Activated T-cell treated with anti-CD3 and anti-CD28 coated beads, Interleukin-2, amount 50 U/mL, for 48 hours (primary cell): ENCODE measurements at places on chromosomes 6 and 20.
A peak's percentile ranks its signal among the peaks of the same experiment; 100 is the strongest.

DNA sequence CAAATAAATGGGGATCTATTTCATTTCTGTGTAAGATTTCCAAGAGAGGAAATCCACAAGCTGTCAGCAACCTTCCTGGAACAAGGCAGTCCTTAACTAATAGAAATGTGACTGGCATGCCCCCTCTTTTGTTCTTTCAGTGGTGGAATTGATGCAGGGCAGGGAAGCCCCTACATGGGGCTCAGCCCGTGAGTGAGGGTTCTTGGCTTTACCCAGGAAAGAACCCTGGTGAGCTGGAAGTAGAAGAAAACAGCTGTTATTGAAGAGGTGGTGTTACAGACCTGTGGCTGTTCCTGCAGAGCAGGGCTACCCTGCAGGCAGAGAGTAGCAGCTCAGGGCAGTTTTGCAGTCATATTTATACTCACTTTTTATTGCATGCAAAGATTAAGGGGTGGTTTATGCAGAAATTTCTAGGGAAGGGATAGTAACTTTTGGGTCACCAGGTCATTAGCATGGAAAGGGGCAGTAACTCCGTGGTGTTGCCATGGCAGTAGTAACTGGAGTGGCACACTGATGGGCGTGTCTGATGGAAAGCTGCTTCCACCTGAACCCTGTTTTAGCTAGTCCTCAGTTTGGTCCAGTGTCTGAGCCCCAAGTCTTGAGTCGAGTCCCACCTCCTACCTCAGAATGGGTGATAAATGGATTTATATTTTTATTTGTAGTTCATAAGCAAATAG lies 88.7 kb upstream of the SCP2D1 start:
- no peak for DNase-seq

GRCh38 chr6:80250391-80250997 lies 144.0 kb downstream of the BCKDHB start:
- DNase-seq, result no peak

DNA sequence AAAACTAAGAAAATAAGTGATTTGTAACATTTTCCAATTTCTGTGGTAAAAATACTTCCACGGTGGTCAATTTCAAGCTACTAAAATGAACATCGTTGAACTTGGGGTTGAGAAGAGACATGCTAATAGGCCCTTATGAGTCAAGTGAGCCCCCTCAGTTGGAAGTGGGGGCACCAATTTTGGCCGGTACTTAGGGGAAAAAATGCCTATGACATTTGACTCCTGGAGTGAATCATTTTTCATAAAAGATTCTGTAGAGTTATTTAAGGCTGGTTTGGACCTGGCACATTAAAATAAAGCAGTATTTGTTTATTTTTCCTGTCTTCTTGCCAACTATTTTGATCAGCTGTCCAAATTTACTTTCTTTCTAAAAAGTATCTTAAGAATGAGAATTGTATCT lies 32.4 kb upstream of the CAP2 start:
- no peak for DNase-seq

DNA sequence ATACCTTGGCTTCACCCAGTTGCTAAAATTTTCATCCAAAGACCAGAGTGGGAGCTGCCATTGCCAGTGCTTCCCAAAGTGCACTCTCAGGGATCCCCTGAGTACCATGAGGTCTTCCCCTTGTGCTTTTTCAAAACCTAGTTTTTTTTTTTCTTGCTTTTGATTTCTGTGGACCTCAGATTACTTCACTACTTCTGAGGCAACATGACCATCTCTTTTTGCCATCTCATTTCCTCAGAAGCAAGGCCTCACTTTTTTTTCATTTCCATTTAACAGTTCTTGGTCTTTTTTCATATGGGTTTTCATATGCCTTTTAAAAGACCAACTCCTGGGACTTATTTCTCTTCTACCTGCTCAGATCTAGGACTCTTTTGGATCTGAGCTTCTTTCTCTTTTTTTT lies 64.1 kb upstream of the MMS22L start:
- DNase-seq, result no peak

GRCh38 chr6:63690221-63690620 lies 54.6 kb downstream of the PHF3 start:
- DNase-seq, result no peak

DNA sequence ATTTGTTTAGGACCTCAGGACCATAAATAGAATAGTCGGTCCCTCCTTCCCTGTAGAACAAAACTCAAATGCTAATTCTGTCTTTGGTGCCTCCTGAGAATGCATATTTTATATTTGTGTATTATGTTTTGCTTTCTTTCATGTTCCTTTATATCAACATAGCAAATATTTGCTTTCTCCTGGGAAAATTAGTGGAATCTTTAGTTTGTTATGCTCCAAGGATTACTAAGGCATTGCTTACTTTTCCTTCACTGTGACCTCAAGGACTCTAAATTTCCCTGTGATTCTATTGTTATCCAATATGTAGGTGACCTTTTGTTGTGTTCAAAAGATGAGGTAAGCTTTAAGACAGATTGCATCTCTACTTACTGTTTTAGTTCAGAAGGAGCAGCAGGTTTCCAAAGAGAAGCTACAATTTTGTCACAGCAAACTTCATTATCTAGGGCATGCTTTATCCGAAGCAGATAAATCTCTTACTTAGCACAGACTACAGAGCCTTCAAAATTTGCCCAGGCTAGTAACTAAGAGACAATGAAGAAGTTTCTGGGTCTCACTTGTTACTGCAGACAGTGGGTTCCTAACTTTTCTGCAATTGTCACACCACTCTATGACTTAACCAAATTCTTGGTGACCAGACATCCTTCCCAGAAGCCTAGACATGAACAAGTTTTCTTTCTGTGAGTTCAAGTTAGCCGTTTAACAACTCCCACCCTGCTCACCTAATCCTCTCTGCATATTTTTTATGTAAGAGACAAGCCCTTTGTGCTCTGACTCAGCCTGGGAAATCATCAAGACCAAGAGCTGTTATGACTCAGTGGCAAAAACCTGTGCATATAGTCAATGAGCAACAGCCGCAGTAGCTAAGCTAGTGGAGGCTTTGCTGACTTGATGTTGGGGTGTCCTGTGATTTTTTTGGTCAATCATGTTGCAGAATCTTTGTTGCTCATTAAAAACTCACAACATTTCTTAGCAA lies 378.8 kb downstream of the QKI start:
- DNase-seq, result no peak

- no peak for DNase-seq
These were observed 4.0 kb downstream of the PREP start for GRCh38 chr6:105398859-105399258.

DNA sequence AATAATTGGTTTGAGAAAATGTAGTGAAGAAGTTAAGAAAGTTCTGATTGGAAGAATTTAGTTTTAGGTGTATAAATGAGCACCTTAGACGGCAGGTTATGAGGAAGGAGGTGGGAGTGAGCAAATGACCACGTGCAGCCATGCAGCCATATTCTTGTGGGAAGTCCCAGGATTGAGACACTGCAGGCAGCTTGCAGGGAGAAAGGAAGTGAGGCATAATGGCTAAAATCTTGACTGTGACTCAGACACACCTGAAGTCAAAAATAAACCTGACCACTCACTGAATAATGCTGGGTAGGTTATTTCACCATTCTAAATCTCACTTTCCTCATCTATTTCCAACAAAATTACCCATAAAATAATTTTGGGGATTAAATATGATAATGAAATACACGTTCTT lies 16.6 kb downstream of the DSE start:
- DNase-seq, result no peak

DNA sequence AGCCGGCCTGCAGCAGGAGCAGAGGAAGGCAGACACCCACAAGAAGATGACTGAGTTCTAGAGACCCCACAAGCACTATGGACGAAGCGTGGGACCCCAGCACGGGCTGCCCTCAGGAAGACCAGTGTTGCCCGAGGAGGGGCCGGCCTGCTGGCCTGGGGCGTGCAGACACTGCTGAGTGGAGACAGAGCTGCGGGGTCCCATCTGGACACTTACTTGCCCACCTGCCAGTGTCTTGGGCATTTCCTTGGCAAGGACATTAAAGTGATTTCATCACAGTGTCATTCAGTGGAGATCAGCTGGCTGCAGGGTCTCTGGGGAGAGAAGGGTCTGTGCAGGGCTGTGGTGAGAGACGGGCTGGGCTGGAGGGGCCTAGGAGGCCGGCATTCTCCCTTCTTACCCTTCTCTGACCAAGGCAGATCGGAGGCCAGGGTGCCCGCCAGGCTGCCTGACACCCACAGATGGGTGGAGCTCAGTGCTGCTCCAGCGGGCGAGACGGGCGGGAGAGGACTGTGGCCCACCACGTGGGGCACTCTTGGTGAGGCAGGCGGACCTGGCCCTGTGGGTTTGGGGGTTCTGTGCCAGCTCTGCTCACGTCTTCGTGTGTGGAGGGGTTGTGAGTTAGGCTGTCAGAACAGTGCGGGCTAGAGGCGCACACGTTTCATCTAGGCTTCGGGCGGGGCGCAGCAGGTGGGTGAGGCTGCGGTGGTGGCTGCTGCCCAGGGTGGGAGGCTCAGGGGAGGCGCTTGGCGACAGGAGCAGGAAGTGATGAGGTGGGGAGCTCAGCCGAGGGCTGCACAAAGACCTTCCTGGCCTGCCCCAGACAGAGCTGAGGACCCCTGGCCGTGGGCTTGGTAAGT lies at the start of gene LIME1:
LIME1 (plus strand) TSS at position 806 of the 860 bp plus-strand sequence. CDS start 886 bp downstream, outside the sequence.
- DNase-seq, result peak; percentile 77

- no peak for DNase-seq
These were observed at the start of gene CAP2 for GRCh38 chr6:17392978-17393891. TSS of gene CAP2 (plus strand) at chr6:17393595. CDS start at chr6:17421556, 27,961 bp downstream.

GRCh38 chr20:39398656-39399055 lies 436.5 kb downstream of the DHX35 start:
- DNase-seq, result no peak

- no peak for DNase-seq
These were observed 86.5 kb downstream of the RPS12 start for GRCh38 chr6:132900849-132901248.

- no peak for DNase-seq
These were observed 12.3 kb downstream of the LOC128125822 start for GRCh38 chr6:63584566-63584965.

DNA sequence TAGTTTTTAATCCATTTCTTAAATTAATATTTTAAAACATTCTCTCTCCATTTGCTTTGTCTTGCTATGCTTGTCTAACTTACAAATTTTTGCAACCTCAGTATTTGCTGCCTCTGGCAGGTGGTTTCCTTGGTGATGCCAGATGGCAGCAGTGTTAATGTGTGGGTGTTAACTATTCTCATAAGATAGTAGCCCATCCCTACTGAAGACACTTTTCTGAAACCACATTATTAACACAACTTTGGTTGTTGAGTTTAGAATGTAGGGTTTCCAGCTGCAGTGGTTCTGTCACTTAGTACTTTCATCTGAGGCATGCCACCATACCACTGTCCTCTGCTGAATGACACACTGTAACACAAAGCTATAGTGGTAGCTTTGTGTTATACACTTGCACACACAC lies 75.1 kb downstream of the MYO6 start:
- no peak for DNase-seq

DNA sequence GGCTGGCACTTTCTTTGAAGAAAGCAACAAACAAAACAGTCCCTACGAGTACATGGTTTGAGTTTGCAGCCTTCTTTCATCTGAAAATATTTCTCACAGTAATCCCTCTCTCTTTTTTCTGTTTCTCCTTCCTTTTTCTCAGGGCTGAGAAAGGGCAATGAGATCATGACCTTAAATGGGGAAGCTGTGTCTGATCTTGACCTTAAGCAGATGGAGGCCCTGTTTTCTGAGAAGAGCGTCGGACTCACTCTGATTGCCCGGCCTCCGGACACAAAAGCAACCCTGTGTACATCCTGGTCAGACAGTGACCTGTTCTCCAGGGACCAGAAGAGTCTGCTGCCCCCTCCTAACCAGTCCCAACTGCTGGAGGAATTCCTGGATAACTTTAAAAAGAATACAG lies 80.7 kb upstream of the CLDN20 start:
- no peak for DNase-seq

GRCh38 chr6:113558966-113559365 lies 298.2 kb upstream of the MARCKS start:
- DNase-seq, result no peak

DNA sequence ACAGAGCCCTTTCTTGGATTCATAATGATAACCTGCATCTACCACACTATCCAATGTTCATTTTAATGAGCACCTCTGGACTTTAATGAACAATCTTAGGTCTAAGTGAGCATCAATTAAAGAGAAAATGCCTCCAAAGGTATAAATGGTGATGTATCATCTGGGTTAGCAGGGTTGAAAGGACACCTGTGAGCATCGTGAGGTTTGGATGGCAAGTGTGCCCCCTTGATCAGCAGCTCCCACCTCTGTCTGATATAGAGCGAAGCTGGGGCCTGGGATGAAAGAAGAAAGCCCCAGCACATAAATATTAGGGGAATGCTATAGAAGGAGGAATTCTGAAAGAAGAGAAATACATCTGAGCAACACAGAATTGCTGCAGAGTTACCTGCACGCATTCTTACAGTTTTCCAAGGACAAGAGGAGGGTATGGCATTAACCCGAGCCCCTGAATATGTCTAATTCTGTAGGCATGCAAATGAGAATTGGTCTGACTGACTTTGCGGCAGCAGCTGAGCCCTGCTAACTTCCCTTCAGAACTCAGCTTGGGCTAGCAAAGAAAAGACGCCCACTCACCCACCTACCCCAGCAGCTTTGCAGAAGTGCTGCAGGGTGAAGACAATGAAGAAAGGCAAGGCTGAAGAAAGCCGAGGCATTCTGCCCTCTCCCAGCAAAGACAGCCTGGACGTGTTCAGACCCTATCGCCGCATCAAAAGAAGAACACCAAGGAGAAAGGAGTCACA lies 136.2 kb downstream of the GMPR start:
- no peak for DNase-seq

DNA sequence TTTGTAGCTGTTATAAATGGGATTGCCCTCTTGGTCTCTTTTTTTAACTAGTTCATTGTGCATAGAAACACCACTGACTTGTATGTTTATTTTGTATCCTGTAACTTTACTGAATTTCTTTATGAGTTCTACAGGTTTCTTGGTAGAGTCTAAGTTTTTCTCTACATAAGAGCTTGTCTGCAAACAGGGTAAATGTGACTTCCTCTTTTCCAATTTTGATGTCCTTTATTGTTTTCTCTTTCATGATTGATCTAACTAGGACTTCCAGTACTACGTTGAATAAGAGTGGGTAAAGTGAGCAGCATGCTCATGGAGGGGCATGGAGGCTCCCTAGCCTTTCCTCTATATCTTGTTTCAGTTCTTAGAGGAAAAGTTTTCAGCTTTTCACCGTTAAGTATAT lies 3.0 kb upstream of the WFDC10A start:
- DNase-seq, result no peak

GRCh38 chr6:148556410-148556809 lies 190.4 kb upstream of the UST start:
- DNase-seq, result no peak

GRCh38 chr6:35731736-35732532 lies 4.9 kb upstream of the ARMC12 start:
- peak; percentile 97 for DNase-seq

DNA sequence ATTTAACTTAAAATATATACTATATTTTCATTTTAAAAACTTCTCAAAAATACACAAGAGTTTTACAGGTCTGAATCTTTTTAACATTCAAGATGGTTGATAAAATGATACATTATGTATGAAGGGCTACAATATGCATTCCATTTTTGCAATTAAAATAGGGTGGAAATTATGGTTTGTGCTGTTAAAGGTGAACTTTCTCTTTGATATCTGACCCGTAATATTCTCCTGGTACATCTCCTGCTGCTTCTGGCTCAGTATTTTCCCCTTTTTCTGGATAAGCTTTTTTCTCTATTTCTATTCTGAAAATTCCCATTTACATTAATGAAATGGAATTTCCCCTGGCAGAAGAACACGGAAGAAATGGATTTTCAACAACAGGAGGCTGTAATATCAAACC lies 27.4 kb upstream of the LCA5 start:
- DNase-seq, result no peak
